ENCODE measurements at places on chromosomes 16 and 17. TPM values are rescaled to one million over a fixed set of nuclear protein-coding genes. Genes with fewer than 3 reads are reported as not detected.

DNA sequence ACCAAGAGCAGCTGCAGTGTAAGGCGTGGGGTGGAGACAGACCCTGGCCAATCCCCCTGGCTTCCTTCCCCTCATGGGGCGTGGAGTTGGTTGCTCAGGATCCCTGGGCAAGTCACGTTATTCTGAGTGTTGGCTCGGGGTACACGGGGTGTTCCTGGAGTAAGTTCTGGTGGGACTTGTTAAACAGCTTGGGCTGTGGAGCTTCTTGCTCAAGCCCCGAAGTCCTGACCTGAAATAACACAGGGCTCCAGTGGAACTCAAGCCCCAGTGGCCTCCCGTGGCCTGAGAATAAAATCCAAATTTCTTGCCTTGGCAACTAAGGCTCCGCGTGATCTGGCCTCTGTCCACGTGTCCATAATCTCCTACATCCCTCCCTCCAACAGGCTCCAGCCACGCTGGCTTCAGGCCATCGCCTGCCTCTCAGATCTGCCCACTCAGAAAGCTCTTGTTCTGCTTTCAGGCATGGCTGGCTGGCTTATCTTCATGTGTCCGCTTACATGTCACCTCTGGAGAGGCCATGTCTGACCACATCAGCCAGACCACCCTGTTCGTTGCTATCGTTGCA is 49.3 kb upstream of the BCO1 start:
- H3K36me3 ChIP-seq = no peaks in the 10 kb centered on the region
- H3K4me1 ChIP-seq = 0 out of 2 replicates have a peak, but pooled peaks cover 2% of the 10 kb centered on the region
- no peak overlapping the region for H3K27ac ChIP-seq
- DNase-seq = peak; percentile 48
- no peak overlapping the region for H3K4me3 ChIP-seq

DNA sequence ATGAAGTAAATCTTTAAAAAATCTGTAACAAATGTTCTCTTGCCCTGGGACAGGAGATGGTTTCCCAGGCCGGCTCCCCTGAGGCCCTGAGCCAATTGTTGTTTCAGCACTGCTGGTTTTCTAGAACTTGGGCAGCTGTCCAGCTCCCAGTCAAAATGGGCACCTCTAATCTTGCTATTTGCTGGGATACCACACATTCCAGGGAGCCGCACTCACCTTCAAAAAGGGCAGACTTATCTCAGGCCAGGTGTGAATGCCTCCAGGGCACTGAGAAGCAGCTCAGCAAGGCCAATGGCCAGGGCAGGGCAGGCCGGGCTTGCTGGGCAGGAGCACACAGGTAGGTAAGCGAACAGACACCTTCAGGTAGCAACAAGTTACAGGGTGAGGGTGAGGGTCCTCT is 24.4 kb downstream of the TRIM16 start:
- no peaks in the 10 kb centered on the region for H3K27me3 ChIP-seq
- no peaks in the 10 kb centered on the region for H3K36me3 ChIP-seq
- 0 out of 2 replicates have a peak, but pooled peaks cover 5% of the 10 kb centered on the region for H3K4me1 ChIP-seq
- no peak overlapping the region for H3K4me3 ChIP-seq

- no peak overlapping the region for H3K4me3 ChIP-seq
- H3K27me3 ChIP-seq = no peaks in the 10 kb centered on the region
- no peak for DNase-seq
- H3K27ac ChIP-seq = no peak overlapping the region
- no peaks in the 10 kb centered on the region for H3K36me3 ChIP-seq
These were observed 8.1 kb upstream of the CXCL16 start for GRCh38 chr17:4747847-4748246.

- H3K4me3 ChIP-seq = no peak overlapping the region
- no peaks in the 10 kb centered on the region for H3K27me3 ChIP-seq
- peaks cover 37% of the 10 kb centered on the region for H3K4me1 ChIP-seq
- H3K36me3 ChIP-seq = peaks cover 73% of the 10 kb centered on the region
These were observed 28.8 kb downstream of the IST1 start for GRCh38 chr16:71923941-71924690.

DNA sequence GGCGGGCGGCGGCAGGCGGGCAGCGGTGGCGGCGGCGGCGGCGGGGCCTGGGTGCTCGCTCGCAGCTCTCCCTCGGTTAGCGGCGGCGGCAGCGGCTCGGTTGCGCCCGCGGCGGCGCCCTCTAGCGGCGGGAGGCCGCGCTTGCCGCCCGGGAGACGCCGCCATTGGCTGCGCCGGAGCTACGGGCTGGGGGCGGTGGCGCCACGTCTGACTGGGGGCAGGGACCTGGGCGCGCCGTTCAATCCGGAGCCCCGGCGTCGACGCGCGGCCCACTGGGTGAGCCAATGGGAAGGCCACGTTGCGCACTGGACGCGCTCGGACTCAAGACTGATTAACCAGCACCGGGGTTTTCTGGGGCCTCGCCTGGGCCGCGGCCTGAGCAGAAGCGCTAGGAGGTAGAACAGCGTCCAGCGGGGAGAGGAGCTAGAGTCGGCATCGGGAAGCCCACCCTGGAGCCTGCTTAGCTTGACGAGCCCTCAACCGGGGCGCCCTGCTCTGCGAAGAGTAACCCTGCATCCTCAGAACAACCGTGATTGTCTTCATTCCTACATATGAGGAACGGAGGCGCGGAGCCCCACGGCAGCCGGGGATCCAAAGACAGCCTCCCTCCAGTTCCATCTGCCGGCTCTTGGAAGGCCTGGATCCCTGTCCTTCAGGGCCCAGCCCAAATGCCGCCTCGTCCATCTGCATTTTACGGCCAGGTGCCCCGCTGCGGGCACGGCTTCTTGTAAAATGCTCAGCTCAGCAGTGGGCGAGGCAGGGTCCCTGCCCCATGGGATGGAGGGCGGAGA is at the start of gene ZC3H7A:
Gene ZC3H7A (minus strand): TSS at position 93 of the 791 bp plus-strand sequence. CDS start 14,904 bp downstream, outside the sequence.
- no peaks in the 10 kb centered on the region for H3K36me3 ChIP-seq
- H3K4me3 ChIP-seq = peak within 1 kb of the TSS; percentile 85
- peak within 1 kb of the TSS; percentile 97 for H3K27ac ChIP-seq
- H3K4me1 ChIP-seq = peaks cover 63% of the 10 kb centered on the region

DNA sequence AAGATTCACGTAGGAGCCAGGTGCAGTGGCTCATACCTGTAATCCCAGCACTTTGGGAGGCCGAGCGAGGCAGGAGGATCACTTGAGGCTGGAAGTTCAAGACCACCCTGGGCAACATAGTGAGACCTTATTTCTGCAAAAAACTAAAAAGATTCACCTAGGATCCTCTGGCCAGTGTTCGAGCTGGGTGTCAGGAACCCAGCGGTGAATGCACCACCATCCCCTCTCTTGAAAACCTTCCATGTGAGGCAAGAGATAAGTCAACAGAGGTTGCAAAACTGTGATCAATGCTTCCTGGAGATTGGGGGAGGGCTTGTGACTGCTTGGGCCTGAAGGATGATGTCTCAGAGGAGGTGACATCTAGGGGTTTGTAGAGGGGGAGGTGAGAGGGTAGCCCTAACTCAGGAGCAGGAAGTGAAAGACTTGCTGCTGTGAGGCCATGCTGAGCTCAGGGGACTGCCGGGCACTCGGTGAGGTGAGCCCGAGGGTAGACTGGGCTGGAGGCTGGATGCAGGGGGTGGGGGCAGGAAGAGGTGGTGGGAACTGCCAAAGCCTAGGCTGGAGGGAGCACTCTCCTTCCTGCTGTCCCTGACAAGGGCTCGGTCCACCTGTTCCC is 11.7 kb downstream of the GJD3 start:
- H3K27ac ChIP-seq = no peak overlapping the region
- H3K36me3 ChIP-seq = peaks cover 8% of the 10 kb centered on the region
- H3K4me3 ChIP-seq = no peak overlapping the region
- H3K27me3 ChIP-seq = no peaks in the 10 kb centered on the region

DNA sequence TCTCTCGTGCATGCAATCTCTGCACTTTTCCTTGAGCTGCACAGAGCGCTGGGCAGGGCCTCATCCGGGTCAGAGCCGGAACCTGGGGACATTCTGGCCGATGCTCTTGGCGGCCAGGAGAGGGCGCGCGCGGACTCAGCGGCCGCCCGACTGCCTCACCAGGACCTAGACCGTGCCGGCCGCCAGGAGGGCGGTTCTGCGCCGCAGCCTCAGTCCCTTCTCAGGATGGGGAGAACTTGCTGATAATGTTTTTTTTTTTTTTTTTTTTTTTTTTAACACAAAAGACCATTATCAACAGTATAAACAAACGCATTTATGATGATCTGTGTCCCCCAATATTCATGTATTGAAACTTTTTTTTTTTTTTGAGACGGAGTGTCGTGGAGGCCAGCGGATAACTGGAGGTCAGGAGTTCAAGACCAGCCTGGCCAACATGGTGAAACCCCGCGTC is 8.1 kb upstream of the FLYWCH2 start:
- peak; percentile 86 for DNase-seq
- no peaks in the 10 kb centered on the region for H3K4me1 ChIP-seq
- no peak overlapping the region for H3K27ac ChIP-seq

- peaks cover 18% of the 10 kb centered on the region for H3K4me1 ChIP-seq
- H3K27me3 ChIP-seq = no peaks in the 10 kb centered on the region
- H3K36me3 ChIP-seq = no peaks in the 10 kb centered on the region
- DNase-seq = no peak
- no peak overlapping the region for H3K27ac ChIP-seq
These were observed 253.3 kb upstream of the CDH5 start for GRCh38 chr16:66113223-66113622.

DNA sequence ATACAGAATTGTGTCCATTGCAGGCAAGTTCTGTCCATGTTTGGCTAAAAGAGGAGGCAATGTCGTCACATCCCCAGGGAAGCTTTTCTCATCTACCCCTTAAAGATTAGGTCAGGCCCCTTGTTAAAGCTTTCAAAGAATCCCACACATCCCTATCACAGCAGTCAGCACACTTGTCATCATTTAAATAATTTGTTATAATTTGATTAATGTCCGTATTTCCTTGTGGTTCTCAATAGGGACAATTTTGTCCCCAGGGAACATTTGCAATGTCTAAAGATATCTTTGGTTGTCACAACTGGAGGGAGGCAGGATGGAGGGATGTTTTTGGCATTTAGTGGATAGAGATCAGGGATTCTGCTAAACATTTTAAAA is 28.1 kb upstream of the NFAT5 start:
- peaks cover 33% of the 10 kb centered on the region for H3K4me1 ChIP-seq
- no peak overlapping the region for H3K27ac ChIP-seq
- no peak for DNase-seq
- H3K27me3 ChIP-seq = no peaks in the 10 kb centered on the region
- H3K4me3 ChIP-seq = no peak overlapping the region

DNA sequence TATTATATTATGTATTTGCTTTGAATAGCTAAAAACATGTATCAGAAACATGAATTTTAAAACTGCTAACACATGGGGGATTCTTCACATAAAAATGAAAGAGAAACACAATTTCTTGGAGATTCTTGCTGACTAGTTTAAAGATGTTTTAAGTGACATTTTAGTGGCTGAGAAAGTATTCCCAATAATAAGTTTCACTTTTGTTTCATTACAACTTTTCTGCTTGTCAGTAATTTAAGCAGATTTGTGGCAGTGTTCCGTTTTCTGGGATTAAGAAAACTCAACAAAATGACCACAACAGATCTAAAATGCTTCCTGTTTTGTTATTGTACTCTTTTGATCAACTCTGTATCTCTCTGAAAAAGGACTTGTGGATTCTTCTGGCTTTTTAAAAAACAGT is 75.9 kb downstream of the NLK start:
- H3K4me3 ChIP-seq = no peak overlapping the region
- no peaks in the 10 kb centered on the region for H3K36me3 ChIP-seq
- peaks cover 10% of the 10 kb centered on the region for H3K4me1 ChIP-seq
- no peak for DNase-seq
- H3K27me3 ChIP-seq = no peaks in the 10 kb centered on the region

DNA sequence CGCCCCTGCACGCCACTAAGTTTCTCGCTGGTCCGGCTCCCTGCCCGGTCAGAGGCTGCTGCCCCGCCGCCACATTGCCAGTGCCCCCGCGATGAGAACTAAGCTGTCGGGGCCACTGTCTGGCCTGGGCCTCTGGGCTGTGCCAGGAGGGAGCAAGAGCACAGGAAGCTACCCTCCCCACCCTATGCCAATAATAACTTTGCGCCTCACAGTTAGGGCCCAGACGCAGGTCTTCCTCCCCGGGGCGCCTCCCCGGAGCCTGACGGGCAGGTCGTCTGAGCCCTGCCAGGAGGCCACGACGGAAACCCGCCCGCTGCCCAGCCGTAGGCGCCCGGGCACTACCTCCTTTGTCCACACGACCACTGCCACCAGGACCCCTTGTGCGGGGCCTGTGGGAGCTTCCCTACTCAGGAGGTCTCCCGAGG is 1.5 kb downstream of the ZFPM1 start:
- no peaks in the 10 kb centered on the region for H3K27me3 ChIP-seq
- H3K36me3 ChIP-seq = no peaks in the 10 kb centered on the region
- H3K27ac ChIP-seq = no peak overlapping the region
- no peaks in the 10 kb centered on the region for H3K4me1 ChIP-seq

The CD300LF gene
- not detected for total RNA-seq

The ZC3H7A gene
- 30.7 TPM for total RNA-seq

The SALL1 gene
- total RNA-seq = 1.8 TPM

The EVPL gene
- not detected for total RNA-seq

The GRB2 gene
- total RNA-seq = 65.0 TPM

The ABCA6 gene
- total RNA-seq = 6.4 TPM

The NGFR gene
- total RNA-seq = 0.43 TPM

All from GM23248 (cell line).